Stimulated activated CD4-positive, alpha-beta T cell treated with anti-CD3 and anti-CD28 coated beads, Interleukin-15, amount 100 ng/mL, for 1 hour (primary cell): ENCODE measurements at places on chromosomes 12 and 14.

- DNase-seq: no peak
Measured at GRCh38 chr14:95409477-95410272, 90.0 kb upstream of the CLMN start.

DNA sequence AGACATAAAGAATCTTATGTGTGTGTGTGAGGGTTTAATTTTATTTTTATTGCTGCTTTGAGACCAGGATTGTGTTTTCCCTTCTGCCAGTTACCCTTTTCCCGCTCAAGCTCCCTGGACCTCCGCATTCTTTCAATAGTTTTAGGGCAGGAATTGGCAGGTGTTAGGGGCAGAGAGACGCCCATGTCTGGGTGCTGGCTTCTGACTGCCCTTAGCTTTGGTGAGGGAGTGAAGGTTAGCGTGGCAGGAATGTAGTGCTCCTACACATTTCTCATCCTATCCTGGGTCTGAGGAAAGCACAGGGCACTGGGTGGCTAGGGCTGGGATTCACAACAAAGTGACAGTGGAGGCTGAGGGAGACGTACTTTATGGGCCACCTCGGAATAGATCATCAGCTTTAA, 428.1 kb downstream of the ZFP36L1 start:
- no peak for DNase-seq

DNA sequence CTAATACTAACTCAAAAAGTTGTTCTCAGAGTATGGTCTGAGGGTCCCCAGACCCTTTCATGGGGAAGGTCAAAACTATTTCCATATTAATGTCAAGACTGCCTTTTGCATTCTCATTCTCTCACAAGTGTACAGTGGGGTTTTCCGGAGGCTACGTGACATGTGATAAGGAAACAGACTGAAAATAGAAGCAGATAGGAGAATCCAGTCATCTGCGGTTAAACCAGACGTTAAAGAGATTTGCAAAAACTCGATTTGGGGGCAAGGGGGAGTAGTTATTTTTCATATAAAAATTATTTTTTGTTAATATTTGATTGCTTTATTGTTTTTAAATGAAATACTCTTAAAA, 1.0 kb upstream of the NAP1L1 start:
- DNase-seq: no peak

DNA sequence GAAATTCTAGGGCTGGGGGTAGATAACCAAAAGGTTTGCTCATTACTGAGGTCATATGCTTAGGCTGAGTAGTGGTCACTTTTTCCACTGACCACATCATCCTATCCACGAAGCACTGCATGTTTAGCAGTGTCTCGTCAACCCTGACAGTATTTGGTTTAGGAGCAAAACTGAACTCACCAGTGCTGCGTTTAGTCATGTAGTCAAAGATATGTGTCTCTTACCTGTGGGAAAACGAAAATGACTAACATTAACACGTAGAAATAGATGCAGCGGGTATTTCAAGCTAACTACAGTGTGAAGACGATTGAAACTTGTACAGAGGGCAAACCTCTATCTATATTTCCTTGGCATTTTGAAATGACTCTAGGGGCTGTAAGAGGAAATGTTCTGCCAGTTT, 34.6 kb downstream of the MTHFD1 start:
- DNase-seq: no peak

- DNase-seq: no peak
Measured at GRCh38 chr14:65840118-65840751, 427.7 kb downstream of the FUT8 start.

DNA sequence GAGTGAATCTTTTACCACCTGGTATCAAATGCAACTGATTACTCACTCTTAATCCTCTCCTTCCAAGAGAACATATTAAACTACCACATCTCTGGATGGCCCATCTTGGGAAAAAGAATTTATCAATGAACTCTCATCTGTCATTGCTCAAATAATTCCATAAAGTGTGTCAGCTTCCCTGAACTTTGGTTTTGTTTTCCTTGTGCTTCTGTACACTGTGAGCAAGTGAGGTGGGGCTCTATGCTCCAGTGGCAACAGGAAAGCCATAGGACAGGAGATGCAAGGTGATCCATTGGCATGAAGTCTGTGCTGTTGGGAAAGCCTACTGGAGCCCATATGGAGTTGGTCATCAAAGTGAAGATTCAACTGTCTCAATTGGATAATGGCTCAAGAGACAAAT, 17.4 kb downstream of the OTOGL start:
- no peak for DNase-seq

DNA sequence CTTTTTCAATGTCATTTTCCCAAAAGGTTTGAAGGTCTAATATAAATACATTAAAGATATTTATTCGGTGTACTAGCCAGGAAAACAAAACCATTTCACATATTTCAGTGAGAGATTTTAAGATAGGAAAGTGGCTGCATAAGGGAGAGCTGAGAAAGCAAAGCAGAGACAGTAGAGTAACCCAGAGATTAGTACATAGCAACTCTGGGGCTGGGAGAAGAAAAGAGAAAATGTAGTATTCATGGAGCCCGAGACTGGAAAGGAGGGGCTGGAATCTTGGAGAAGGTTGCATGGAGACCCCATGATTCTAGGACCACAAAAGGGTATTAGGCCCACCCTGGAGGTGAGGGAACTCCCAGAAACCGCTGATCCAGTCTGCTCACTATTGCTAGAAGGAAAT, 236.9 kb downstream of the PAWR start:
- DNase-seq: no peak

- no peak for DNase-seq
Measured at GRCh38 chr14:70716958-70717357, 75.2 kb downstream of the TTC9 start.

DNA sequence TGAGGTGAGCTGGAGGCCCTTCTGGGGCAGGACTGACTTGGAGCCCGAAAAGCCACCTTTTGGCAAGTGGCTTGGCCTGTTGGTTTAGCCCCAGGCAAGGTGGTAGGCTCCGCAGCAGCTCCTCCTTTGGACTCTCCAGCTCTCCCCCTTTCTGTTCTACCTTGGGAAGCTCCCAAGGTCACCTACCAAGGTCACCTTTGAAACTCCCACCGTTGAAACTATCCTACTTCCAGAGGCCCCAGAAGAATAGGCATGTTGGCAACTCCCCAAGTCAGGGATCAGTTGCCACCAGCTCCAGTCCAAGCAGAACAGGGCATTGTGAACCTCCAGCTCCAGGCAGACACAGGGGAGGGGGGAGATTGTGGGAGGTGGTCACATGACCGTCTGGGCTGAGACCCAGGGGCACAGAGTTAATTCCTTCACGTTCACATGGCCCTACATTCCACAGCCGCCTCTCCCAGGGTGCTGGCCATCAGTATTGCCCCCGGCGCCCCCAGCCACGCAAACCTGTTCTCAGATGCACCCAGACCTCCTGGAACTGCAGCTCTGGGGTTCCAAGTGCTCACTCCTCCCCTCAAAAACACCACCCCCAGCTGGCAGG, 14.4 kb downstream of the IRF2BPL start:
- no peak for DNase-seq

DNA sequence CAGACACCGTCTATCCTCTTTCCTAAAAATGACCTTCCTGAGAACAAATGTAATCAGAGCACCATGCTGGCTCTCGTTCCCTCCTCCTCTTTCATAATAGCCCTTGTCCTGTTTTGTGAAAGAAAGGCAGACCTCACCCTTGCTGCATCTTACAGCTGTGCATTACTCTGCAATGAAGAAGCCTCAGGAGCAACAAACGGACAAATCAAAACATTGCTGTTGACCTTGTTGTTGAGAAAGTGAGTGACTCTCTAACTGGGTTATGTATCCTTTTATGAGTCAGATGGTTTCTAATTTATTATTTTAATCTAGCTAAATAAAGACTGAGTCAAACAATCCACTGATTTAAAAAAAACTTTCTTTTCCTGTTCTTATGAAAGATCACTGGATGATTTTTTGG, 180.9 kb downstream of the RPS29 start:
- DNase-seq: no peak

- DNase-seq: no peak
Measured at GRCh38 chr12:78671295-78671694, 193.3 kb upstream of the SYT1 start.

- DNase-seq: no peak
Measured at GRCh38 chr12:123906711-123907420, 65.8 kb downstream of the CCDC92 start.

DNA sequence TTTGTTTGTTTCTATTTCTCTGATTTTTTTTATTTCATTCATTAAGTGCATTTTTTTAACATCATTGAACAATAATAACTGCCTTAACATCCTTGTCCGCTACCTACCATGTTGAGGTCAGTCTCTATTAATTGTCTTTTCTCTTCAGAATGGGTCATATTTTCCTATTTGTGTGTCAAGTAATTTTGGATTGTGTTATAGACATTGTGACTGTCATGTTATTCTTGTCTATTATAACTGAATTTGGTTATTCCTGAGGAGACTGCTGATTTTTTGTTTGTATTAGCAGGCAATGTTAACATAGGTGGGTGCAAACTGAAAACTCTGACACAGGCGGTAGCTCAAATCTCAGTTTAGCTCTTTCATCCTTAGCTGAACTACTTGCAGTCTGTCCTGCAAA, 169.9 kb downstream of the DICER1 start:
- DNase-seq: no peak

- DNase-seq: no peak
Measured at GRCh38 chr12:40228727-40229126, 3.9 kb downstream of the LRRK2 start.

- DNase-seq: no peak
Measured at GRCh38 chr12:126510630-126511029, 1445.4 kb downstream of the AACS start.

- DNase-seq: no peak
Measured at GRCh38 chr14:61219673-61220072, 61.5 kb downstream of the TMEM30B start.

DNA sequence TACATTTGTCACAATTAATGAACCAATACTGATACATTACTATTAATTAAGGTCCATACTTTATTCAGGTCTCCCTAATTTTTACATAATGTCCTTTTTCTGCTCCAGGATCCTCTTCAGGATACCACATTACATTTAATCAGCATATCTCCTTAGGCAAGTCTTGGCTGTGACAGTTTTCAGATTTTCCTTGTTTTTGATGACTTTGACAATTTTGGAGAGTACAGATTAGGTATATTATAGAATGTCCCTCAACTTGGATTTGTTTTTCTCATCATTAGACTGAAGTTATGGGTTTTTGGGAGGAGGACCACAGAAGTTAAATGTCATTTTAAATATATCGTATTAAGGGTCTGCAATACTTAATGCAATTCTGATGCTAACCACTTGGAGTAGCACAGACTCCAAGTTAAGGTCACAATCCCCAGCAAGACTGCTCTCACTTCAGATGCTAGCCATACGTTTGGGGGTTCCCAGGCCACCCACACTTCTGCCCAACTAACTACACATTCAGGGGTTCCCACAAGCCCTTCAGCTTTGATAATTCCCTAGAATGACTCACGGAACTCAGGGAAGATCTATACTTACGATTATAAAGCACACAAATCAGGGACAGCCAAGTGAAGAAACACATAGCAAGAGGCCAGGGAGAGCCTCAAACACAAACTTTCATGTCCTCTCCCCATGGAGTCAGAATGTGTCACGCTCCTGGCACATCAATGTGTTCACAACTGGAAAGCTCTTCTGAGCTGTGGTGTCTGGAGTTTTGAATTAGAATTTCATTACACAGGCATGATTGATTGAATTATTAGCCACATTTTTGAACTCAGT, 17.0 kb upstream of the NUBPL start:
- DNase-seq: no peak

GRCh38 chr12:27777141-27777540, 2.9 kb upstream of the KLHL42 start:
- DNase-seq: no peak

GRCh38 chr12:124391340-124392261, 96.7 kb downstream of the RFLNA start:
- DNase-seq: no peak

- no peak for DNase-seq
Measured at GRCh38 chr14:90438841-90439240, 42.0 kb downstream of the CALM1 start.

GRCh38 chr12:66550626-66551025, 128.2 kb downstream of the GRIP1 start:
- no peak for DNase-seq

- no peak for DNase-seq
Measured at GRCh38 chr14:40347675-40348074, 915.4 kb upstream of the FBXO33 start.

- DNase-seq: no peak
Measured at GRCh38 chr14:38209572-38210557, 2.2 kb downstream of the SSTR1 start.

- DNase-seq: no peak
Measured at GRCh38 chr14:50766338-50766886, 64.5 kb downstream of the NIN start.

DNA sequence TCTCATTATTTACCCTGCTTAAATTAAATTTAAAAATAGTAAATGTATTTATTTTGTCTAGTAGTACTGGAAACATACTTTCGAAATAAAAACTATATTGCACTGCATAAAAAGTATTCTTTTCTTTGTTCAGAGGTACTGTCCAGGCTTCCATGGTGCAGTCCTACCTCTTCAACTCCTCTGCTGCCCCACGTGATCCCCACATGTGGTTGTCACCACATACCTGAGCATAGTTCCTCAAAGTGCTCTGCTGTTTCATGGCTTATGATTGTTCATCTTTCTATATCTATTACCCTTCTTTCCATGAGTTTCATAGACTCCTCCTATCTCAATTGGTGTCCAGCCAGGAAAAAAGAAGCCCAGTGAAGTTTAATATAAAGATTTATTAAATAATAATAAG, 317.5 kb upstream of the OR4E1 start:
- DNase-seq: no peak

DNA sequence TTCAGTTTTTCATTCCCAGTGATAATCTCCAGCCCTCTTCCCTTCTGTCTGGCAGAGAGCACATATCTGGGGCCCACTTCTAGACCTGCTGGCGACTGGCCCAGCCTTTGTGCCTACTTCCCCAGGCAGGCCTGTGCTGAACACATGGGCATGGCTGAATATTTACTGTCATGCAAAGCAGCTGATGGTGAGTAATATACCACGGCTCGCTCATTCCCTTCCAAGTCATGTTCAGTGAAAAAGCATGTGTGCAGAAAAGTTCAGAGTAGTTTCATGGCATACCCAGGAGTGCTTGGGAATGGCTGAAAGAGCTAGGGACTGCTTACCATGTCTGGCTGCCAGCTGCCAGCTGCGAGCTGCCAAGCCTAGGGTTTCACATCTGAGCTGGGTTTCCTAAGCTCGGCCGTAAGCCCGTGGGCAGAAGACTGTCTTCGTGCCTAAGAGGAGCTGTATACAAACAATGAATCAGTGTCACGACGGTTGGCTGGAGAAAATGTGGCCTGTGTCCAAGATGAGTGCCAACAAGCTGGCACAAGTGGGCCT, 179.9 kb upstream of the PELI2 start:
- no peak for DNase-seq

- DNase-seq: no peak
Measured at GRCh38 chr14:100726550-100727085, at the start of gene DLK1. TSS of gene DLK1 (plus strand) at chr14:100726892. CDS start at chr14:100727069, 177 bp downstream.

- no peak for DNase-seq
Measured at GRCh38 chr14:61925043-61925442, 162.8 kb downstream of the SNAPC1 start.

GRCh38 chr12:121713257-121713777, 765 bp downstream of the TMEM120B start:
- DNase-seq: no peak
